ENCODE measurements at places on chromosomes 11 and 22.
A peak's percentile ranks its signal among the peaks of the same experiment; 100 is the strongest.

DNA sequence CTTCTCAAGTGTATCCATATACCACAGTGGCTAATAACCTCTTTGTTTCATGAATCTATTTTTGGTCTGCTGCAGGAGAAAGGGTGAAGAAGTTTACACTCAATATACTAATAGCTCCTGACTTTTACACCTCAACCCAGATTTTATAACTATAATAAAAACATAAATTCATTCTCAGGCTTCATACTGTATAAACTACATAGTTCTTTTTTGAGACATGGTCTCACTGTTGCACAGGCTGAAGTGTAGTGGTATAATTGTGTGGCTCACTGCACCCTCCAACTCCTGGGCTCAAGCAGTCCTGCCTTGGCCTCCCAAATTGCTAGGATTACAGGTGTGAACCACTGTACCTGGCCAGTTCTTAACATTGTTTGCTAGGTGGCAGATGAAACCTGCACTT, 17.8 kb upstream of the CCDC179 start:
- DNase-seq, result no peak

- no peak for DNase-seq
Observed at GRCh38 chr22:40128989-40129388, 48.7 kb upstream of the TNRC6B start.

- no peak for DNase-seq
Observed at GRCh38 chr11:121767433-121767832, 314.7 kb upstream of the SORL1-AS1 start.

GRCh38 chr22:24190596-24191208, 9.4 kb downstream of the SUSD2 start:
- DNase-seq, result peak; percentile 7

GRCh38 chr11:96447208-96448110, 57.6 kb downstream of the JRKL start:
- peak; percentile 52 for DNase-seq

GRCh38 chr11:10895285-10895684, 37.4 kb upstream of the ZBED5 start:
- no peak for DNase-seq

Data from BE2C (cell line).